ENCODE measurements at places on chromosomes 2 and 18.
A peak's percentile ranks its signal among the peaks of the same experiment; 100 is the strongest.

DNA sequence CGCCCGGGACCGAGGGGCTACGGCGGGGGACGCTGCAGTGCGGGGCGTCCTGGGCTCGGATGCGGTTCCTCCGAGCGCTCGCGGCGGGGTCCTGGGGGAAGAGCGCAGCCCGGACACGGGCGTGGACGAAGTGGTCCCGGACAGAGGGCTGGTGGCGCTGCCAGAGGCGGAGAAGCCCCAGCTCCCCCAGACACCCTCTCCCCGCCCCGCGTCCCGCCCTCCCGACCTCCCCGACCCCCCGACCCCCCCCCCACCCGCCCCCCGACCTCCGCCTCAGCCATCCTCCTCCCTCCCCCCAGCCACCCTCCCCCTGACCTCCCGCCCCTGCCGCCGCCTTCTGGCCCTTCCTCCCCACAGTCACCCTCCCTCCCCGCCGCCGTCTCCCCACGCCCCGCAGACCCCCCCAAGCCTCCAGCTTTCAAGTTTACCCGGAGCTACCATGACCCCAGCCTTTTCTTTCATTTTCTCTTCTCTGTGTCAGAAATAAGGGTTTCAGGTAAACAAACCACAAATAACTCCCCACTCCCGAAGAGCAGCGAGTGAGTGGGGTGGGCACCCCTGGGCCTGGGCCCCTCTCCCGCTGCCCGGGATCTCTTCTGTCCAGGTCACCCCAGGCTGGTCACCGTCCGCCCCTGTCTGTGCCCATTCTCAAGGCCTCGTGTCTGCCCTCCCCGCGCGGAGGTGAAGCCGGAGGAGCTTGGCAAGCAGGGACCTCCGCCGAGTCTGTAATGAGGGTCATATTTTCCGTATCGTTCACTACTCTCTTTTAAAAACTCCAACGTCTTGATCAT lies 5.1 kb downstream of the NFATC1 start:
- peak overlapping the region; percentile 57 for H3K4me3 ChIP-seq
- H3K27ac ChIP-seq: peak overlapping the region; percentile 93
- no peaks in the 10 kb centered on the region for H3K36me3 ChIP-seq
- no peaks in the 10 kb centered on the region for H3K27me3 ChIP-seq
- peak; percentile 53 for DNase-seq

- no peak overlapping the region for H3K27ac ChIP-seq
- no peak for DNase-seq
- H3K4me3 ChIP-seq: no peak overlapping the region
Measured at GRCh38 chr2:28639836-28640235, 111.8 kb upstream of the PPP1CB start.

DNA sequence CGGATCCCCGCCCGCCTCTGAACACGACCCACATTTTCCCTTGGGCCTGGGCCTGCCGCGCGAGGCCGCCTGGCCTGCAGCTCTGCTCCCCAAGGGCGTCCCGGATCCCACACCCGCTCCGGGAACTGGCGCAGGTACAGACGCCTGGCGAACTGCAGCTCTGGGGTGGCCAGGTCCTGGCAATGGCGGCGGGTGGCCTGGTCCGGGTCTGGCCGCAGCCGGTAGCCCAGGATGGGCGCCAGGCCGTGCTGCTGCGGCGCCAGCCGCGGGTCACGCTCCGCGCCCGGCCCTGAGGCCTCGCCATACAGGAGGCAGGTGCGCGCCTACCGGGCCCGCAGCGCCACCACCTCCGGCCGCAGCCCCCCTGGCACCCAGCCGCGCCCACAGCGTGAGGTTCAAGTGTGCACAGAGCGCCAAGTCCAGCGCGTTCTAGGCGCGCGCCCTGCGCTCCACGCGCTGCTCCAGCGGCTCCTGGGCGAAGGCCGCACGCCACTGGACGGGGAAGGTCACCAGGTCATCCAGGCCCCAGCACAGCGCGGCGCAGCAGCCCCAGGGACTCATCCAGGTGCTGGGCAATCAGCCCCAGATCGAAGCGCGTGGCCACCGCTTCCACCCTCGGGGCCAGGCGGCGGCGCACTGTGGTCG lies 9.5 kb downstream of the AQP12A start:
- H3K4me1 ChIP-seq: peaks cover 14% of the 10 kb centered on the region
- no peak for DNase-seq

DNA sequence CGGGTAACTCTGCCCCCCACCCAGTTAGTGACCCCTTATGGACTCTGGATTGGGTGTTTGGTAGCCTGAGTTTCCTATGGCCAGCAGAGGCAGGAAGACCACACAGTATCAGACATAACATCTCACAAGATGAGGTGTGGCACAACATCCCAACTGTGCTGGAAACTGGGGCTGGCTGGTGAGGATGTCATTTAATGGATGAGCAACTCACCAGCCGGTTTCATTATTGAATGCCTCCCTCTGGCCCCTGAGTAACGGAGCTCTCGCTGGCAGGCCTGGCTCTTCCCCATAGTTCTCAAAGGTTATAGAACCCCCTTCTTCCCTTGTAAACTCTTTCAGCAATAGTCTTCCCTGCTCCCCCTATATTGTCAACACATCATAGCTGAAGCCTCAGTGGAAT lies 195.0 kb downstream of the BCL11A start:
- H3K27me3 ChIP-seq: no peaks in the 10 kb centered on the region
- H3K4me3 ChIP-seq: no peak overlapping the region
- H3K27ac ChIP-seq: no peak overlapping the region
- no peak for DNase-seq
- H3K36me3 ChIP-seq: no peaks in the 10 kb centered on the region

GRCh38 chr2:172836827-172837226 lies 101.2 kb downstream of the RAPGEF4 start:
- H3K36me3 ChIP-seq: no peaks in the 10 kb centered on the region
- H3K4me1 ChIP-seq: no peaks in the 10 kb centered on the region
- H3K27me3 ChIP-seq: no peaks in the 10 kb centered on the region
- no peak overlapping the region for H3K4me3 ChIP-seq
- no peak overlapping the region for H3K27ac ChIP-seq

DNA sequence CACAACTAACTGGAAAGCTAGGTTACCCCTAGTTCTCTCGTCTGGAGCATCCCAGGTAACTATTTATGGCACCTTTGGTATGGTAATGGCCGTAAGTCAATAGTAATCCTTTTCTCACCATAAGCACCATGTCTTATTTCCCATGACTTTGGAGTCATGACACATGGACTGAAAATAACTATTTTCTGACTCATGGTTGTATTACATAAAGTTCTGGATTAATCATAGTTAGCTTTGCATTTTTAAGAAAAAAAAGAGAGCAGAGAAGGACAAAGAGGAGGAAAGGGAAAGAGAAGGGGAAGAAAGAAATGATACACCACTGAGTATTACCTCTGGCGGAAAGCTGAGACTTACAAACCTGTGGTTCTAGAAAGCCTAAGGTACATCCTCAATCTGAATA lies 99.3 kb downstream of the BIN1 start:
- no peak for DNase-seq
- no peaks in the 10 kb centered on the region for H3K4me1 ChIP-seq
- no peaks in the 10 kb centered on the region for H3K36me3 ChIP-seq
- H3K27ac ChIP-seq: no peak overlapping the region

GRCh38 chr18:23365602-23366001 lies 87.5 kb upstream of the RIOK3 start:
- H3K4me3 ChIP-seq: no peak overlapping the region
- no peaks in the 10 kb centered on the region for H3K4me1 ChIP-seq
- no peak for DNase-seq
- no peak overlapping the region for H3K27ac ChIP-seq
- no peaks in the 10 kb centered on the region for H3K27me3 ChIP-seq
- H3K36me3 ChIP-seq: no peaks in the 10 kb centered on the region

GRCh38 chr2:77588438-77588837 lies 66.3 kb upstream of the LRRTM4 start:
- no peaks in the 10 kb centered on the region for H3K4me1 ChIP-seq
- no peak overlapping the region for H3K27ac ChIP-seq
- no peak for DNase-seq
- no peak overlapping the region for H3K4me3 ChIP-seq
- no peaks in the 10 kb centered on the region for H3K27me3 ChIP-seq

GRCh38 chr2:122072666-122073065 lies 317.2 kb downstream of the TSN start:
- no peak overlapping the region for H3K4me3 ChIP-seq
- no peaks in the 10 kb centered on the region for H3K27me3 ChIP-seq
- no peak overlapping the region for H3K27ac ChIP-seq
- no peaks in the 10 kb centered on the region for H3K36me3 ChIP-seq
- DNase-seq: no peak

GRCh38 chr2:9556121-9556743 lies 602 bp upstream of the ADAM17 start:
- no peak for DNase-seq
- peak overlapping the region; percentile 80 for H3K4me3 ChIP-seq
- H3K36me3 ChIP-seq: no peaks in the 10 kb centered on the region
- peak overlapping the region; percentile 89 for H3K27ac ChIP-seq

DNA sequence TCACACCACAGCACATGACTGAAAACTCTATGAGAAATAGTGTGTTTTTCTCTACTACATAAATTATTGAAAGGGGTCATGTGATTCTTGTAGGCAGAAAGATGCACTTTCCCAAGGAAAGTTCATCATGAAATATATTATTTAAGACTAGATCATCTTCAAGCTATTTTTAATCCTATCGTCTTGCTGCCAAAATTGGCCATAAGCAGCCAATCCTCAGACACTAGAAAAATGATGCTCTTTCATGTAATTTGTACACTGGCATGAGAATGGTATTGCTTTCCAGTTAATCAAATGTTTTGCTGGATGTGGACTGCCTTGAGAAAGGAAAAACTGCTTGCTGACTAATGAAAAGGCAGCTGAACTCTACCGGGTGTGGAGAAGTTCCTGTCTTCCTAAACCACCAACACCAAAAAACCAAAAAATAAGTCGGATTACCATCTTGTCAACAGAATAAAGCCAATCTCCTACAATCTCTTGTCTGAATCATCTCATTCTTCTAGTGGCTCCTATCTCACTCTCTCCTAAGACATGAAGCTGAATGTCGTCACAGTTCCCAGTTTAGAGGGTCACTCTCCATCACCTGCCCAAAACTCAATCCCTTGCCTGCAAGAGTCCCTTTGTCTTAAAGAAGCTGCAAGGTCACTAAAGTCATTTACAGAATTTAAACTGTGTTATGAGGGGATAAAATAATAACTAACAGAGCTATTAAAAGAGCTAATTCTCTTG lies 5.3 kb downstream of the BCL2 start:
- H3K4me1 ChIP-seq: peaks cover 37% of the 10 kb centered on the region
- DNase-seq: no peak
- H3K27me3 ChIP-seq: no peaks in the 10 kb centered on the region
- H3K27ac ChIP-seq: peak overlapping the region; percentile 42
- peak overlapping the region; percentile 89 for H3K4me3 ChIP-seq

DNA sequence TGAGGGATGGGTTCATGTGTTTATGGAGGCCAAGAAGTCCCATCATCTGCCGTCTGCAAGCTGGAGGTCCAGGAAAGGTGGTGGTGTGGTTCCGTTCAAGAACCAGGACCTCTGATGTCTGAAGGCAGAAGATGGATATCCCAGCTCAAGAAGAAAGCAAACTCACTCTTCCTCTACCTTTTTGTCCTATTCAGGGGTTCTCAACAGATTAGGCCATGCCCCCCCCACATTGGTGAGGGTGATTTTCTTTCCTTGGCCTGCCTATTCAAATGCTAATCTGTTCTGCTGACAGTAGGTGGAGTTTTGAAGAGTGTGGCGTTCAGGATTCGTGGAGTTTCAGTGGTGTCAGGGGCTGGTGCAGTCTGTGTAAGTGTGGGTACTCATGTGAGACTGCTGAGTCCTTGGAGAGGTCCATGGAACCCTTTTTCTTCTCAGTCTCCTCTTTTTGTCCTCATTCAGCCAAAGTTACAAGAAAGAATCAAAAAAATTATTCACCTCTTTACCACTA lies 5.9 kb downstream of the MSL3B start:
- no peaks in the 10 kb centered on the region for H3K4me1 ChIP-seq
- H3K36me3 ChIP-seq: no peaks in the 10 kb centered on the region
- DNase-seq: no peak
- no peak overlapping the region for H3K27ac ChIP-seq

GRCh38 chr2:232216028-232216427 lies 162.5 kb upstream of the ALPP start:
- H3K27me3 ChIP-seq: no peaks in the 10 kb centered on the region
- H3K27ac ChIP-seq: no peak overlapping the region
- H3K4me1 ChIP-seq: peaks cover 5% of the 10 kb centered on the region
- DNase-seq: no peak

DNA sequence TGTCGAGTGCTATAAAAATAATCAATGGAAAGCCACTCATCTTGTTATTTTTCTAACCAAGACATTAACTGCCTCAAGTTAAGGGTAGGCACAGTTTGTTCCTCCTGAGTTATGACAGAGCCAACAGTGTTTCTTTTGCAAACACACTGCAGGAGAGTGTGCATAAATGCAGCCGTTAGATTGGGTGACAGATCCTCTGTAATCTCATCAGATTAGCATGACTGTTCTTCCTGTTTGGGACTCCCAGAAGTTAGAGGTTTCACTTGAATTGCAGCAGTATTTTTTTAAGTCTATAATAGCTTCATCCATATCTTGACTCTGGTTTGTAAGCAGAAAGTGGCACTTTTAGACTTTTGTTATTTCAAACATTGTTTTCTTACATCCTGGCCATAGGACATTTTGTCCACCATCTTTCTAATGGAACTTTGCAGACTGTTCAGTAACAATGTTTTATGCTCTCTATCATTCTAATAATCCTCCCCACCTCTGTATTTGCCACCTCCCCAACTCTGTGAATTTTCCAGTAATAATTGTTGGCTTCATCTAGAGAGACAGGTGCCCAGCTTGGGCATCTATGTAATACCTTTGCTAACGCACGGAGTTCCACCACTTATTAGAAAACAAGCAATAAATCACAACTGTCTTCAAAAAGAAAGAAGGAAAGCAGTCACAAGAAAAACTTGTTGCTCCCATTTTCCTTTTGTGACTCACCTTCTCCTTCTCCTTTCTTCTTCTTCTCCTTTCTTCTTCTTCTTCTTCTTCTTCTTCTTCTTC lies 560.0 kb downstream of the ADCYAP1 start:
- DNase-seq: no peak
- H3K36me3 ChIP-seq: no peaks in the 10 kb centered on the region
- H3K4me3 ChIP-seq: no peak overlapping the region
- H3K27me3 ChIP-seq: no peaks in the 10 kb centered on the region
- no peak overlapping the region for H3K27ac ChIP-seq

DNA sequence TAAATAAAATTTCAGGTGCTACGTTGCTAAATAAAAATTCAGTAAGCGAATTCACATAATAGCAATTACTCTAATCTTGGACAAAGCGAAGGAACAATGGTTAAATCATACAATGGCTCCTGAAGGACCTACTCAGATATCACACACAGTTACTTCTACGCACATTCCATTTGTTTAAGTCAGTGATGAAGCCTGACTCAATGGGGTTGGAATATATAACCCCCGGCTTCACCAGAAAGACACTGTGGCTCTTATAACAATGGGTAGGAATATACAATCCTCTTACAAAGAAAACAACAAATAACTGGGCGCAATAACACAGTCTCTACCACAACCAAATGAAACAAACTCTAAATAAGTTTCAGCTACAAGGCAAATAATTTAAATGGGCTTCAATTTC lies 349.5 kb downstream of the IRS1 start:
- no peaks in the 10 kb centered on the region for H3K36me3 ChIP-seq
- H3K27me3 ChIP-seq: no peaks in the 10 kb centered on the region
- H3K4me3 ChIP-seq: no peak overlapping the region
- no peak for DNase-seq
- H3K4me1 ChIP-seq: no peaks in the 10 kb centered on the region

GRCh38 chr2:143698888-143699570 lies 569.8 kb downstream of the ARHGAP15 start:
- no peak overlapping the region for H3K27ac ChIP-seq
- no peak for DNase-seq
- no peaks in the 10 kb centered on the region for H3K4me1 ChIP-seq
- no peaks in the 10 kb centered on the region for H3K27me3 ChIP-seq
- peaks cover 13% of the 10 kb centered on the region for H3K36me3 ChIP-seq
